ENCODE measurements at places on chromosomes 4 and X.

DNA sequence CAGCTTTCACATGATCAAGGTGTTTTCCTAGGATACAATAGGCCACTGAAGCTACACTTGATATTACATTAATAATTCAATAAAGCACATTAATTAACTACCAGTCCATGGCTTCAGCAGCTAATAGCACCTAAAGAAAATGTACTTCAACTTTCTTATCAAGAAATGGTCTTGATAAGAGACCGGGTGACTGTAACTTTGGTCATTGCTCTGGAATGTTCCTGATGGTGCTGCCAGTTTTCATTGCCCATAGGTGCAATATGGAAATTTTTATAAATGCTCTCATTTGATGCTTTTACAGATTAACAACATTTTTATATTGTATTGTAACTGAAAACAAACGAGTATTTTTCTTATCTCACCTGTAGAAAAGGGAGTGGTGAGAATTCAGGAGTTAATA, 165.4 kb downstream of the SHROOM3 start:
- DNase-seq, result no peak

DNA sequence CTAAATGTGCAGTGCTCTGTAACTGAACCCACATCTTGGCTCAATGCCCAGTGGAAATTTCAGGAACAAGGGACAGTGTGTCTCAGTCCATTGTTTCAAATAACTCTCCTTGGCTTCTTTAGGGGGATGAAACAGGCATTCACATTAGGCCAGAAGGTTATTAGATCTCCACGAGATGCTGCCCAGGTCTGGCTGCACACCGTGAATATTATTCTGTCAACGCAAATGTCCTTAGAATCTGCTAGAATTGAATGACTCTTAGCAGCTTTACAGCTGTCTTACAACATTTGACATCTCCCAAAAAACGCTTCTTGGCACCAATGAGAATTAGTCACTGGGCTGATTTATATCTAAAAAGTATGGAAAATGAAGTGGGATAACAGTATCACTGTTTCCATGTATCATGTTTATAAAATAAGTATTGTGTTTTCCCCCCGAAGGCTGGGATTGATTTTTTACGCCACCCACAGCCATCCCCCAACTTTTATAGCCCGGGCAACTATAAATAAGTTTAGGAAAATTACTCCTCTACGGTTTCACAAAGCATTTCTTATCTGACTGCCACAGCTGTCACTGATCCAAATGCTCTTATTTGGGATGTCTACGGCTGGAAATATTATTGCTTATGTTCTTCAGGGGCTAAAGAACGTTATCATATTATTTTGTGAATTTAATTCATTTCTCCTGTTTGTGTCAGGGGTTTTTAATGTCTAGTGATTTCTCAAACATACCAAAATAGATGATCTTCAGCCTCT, 559.7 kb upstream of the FAT1 start:
- DNase-seq, result no peak

- DNase-seq, result no peak
Observed at GRCh38 chr4:8439914-8440491, 520 bp downstream of the ACOX3 start.

- DNase-seq, result no peak
Observed at GRCh38 chr4:186846426-186846825, 122.8 kb upstream of the FAT1 start.

DNA sequence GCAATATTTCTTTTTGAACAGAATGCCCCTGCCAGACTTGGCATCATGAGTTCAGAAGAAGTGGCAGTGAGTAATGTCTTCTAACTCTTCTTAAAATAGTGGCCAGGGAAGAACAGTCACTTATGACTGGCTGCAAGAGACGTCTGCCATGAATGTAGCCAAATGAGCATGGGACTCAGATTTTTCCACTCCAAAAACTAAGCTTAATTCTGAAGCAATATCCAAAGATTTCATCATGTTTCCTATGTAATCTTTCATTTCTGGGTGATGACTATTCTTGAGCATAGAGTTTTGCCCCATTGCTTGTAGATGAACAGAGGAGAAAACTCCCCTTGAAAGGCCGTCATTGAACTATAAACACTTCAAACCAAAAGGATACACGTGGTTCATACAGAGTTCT, 11.8 kb downstream of the AMBN start:
- DNase-seq, result no peak
